Activated naive CD4-positive, alpha-beta T cell treated with anti-CD3 and anti-CD28 coated beads, Interleukin-2, amount 50 U/mL, for 16 hours (primary cell): ENCODE measurements at places on chromosomes 12 and 14.

DNA sequence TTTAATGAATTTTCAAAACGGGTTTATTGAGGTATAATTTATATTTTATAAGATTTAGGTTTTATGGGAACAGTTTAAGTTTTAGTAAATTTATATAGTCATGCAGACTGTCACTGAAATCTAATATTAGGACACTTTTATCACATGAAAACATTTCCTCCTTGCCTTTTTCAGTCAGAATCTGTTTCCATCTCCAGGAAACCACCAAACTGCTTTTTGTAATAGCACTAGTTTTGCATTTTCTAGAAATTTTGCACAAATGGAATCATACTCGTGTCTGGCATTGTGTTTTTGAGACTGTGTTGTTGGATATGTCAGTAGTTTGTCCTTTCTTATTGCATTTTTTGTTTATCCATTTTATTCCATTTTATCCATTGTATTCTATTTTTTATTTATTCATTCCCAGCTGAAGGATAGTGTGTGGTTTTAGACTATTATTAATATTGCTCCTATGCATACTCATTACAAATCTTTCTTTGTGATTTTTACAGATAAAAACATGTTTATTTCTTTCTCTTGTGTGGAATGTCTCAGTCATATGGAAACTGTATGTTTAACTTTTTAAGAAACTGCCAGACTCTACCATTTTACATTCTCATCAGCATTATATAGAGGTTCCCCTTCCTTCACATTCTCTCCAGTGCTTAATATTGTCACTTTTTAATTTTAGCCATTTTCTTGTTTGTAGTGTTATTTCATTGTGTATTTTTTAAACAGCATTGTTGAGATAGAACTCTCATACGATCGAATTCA is 26.5 kb downstream of the PALS1 start:
- no peak for DNase-seq

DNA sequence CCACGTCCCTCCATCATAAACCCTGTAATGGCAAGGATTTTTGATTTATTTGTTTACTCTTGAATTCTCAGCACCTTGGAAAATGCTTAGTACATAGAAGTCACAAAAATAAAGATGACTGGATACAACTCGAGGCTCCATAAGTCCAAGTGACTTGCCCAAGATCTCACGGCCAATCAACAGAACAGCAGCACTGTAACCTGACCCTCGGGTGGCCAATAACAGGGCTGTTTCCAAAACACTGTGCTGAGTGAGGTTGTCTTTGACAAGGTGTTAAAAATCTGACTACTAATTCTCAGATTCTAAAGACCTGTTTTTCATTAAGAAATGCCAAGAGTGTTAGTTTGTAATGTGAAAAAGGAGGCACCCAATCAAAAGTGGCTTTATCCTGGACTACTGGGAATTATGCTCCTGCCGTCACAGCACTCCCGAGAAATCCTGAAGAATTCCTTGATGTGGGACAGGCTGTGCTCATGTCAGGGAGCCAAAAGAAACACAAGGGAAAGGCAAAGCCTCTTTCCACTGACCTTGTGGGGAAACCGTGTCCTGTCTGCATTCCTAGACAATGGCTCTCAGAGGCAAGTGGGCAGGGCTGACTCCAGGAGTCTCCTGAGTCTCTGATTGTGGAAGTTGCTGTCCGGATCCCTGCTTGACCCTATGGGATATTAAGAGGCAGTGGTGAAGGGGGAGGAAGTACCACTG is 204.7 kb upstream of the PELI2 start:
- DNase-seq: no peak

DNA sequence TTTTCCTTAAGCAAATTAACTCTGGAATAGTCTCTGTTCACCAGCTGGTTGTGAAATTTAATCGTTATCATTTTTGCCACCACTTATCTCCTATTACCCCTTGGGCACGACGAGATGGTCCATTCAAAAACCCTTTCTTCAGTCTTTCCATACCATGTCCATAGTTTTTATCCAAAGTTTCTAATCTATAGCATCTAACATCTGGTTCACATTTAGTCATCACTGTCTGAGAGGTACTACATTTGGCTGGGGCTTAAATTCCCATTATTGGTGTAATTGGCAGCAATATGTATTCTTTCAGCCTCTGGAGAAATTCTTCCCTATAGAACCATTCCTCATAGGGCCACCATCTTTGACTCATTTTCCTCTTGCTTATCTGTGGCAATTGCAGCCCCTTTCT is 163.5 kb downstream of the CCER1 start:
- DNase-seq: no peak

DNA sequence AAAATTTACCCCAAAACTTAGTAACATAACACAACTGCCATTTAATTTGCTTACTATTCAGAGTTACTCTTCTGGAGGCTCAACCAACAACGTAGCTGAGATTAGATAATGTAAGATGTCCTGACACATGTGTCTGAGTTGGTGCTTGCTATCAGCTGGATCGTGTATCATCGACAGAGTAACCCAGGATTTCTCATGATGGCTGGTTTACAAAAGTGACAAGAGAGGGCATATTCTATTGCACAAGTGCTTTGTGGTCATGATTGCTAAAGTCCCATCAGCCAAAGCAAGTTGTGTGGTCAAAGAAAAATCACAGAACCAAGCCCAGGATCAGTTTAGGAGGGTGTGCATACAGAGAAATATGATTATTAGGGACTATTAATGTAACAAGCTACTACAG is 73.4 kb downstream of the CAPZA3 start:
- DNase-seq: no peak

- no peak for DNase-seq
Observed at GRCh38 chr12:19689226-19689625, 249.9 kb downstream of the AEBP2 start.

DNA sequence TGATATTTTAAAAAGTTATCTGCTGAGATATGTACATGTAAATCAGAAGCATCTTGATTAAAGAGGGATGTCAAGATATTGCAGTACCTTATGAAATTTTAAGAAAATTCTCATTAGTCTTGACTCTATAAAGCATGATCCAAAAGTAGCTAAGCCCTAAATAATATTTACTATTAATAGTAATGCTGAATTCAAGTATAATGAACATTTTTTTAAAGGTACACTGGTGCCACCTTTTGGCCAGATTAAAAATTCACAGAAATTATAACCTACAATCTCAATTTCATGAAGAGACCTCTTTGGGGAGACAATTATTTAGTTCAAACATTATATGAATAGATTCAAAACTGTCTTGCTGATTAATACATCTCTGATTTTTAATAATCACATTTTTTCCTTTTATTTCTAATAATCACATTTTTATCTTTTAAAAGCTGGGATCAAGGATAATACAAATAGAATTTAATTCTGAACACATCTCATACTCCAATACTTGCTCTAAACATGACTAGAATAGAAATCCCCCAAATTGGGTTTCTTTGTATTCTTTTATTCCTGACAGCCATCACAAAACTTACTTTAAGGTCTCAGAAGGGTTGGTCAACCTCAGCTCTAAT is 13.4 kb downstream of the AKAP5 start:
- no peak for DNase-seq

- DNase-seq: no peak
Observed at GRCh38 chr12:120598674-120599463, 17.7 kb upstream of the POP5 start.

DNA sequence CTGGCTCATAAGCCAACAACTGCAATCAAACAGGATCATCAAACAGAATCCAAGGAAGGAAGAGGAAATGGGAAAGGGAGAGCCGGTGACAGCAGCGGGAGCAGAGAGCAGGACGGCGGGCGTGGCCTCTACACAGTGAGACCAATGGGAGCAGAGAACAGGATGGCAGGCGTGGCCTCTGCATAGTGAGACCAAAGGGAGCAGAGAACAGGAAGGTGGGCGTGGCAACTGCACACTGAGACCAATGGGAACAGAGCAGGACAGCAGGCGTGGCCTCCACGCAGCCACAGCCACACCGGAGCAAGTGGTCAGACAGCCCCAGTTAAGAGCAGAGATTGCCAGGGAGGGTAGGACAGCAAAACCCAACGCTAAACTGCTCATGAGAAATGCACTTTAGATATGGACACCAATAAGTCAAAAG is 16.4 kb downstream of the LRCOL1 start:
- DNase-seq: no peak

- no peak for DNase-seq
Observed at GRCh38 chr14:54423991-54424390, 17.2 kb downstream of the CNIH1 start.

- no peak for DNase-seq
Observed at GRCh38 chr14:100476012-100476822, 111.0 kb downstream of the BEGAIN start.

DNA sequence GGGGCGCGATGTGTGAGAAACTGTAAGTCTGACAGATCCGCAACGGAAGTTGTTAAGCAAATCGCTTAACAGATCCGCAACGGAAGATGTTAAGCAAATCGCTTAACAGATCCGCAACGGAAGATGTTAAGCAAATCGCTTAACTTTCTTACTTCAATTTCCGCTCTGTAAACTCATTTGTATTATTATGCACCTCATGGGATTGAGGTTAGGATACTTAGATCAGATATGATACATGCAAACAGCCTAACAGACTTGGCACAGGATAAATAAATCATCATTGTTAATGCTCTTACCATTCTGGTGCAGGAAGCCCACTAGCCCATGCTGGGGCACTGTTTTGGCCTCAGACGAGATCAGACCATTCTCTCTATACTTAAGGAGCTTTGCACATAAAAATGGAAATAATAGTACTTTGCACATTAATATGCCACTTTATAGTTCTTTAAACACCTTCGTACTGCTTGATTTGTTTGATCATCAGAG is 399 bp downstream of the NCAPD2 start:
- no peak for DNase-seq

GRCh38 chr12:109864916-109865315 is 15.4 kb downstream of the GLTP start:
- no peak for DNase-seq

- DNase-seq: no peak
Observed at GRCh38 chr12:29072631-29073030, 76.4 kb upstream of the FAR2 start.

GRCh38 chr14:104778694-104779331 is 16.7 kb downstream of the AKT1 start:
- DNase-seq: no peak

DNA sequence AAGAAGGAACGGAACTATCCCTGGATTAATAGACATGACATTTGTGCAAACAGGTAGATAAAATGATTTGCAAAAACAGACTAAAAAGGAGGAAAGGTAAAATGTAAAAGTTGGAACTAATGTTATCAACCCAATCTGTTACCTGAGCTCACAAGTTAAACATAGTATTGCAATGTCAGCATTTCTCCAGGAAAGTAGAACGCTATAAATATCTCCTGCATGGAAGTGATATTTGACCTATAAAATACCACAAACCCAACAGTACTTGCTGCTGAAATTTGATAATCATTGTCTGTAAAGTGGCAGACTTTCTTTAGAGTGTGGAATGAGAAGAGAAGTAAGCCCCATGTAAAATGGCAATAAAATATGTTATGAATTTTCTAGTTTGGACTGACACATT is 1435.7 kb downstream of the LRFN5 start:
- DNase-seq: no peak
